Non-pigmented ciliary epithelial cell (primary cell): ENCODE measurements at places on chromosomes 2 and 18.

GRCh38 chr2:159110784-159111183 is 142.3 kb downstream of the TANC1 start:
- DNase-seq, result no peak

DNA sequence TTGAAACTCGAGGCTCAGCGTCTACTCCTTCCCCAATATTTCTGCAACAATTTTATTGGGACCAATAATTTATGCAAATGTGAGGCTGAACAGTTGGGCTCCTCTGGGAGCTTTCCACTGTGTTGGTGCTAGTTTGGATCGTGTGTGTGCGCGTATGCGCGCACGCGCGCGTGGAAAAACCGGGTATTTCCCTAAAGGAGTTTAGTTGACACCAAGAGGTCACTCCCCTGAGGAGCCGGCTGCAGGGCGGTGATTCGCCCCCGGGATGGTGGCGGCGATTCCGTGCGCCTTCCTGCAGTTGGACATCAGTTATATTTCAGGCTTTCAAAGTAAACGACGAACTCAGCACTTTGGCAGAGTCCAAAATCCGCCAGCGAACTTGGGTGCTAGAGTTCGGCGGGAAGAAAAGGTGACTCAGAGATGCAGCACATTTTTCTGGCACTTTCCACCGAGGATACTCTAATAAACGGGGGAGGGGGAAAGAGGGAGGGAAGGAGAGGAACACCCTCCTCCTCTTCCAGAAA is 186.5 kb upstream of the FANCL start:
- no peak for DNase-seq

DNA sequence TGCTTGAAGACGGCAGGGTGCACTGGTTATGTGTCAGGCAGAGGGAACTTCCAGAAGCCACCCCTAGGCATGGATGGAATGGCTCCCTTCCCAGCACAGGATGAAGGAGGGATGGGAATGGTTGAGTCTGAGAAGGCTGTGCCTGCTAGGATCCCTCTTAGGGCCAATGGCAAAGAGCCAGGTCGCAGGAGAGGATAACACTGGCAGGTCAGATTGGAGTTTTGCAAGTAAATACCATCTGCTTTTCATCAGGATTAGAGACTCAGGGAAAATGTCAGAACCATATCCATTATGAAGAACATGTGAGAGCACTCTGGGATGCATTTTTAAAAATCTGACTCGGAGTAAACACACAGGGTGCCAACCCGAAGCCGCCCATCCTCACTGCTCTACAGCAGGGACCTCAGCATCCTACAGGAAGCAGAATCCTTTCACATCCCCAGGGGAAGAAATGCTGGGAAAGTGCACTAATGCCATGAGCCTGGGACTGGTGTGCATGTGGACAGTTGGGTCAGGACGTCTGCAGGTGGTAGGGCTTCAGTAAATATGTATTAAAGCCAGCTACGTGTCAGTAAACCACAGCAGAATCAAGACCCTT is 139.9 kb downstream of the MYT1L start:
- DNase-seq, result no peak

- DNase-seq, result peak; percentile 41
These were observed 23.7 kb upstream of the AP1S3 start for GRCh38 chr2:223860809-223861738.

GRCh38 chr2:191933307-191934105 is 86.6 kb upstream of the CAVIN2 start:
- DNase-seq, result no peak

GRCh38 chr2:180419212-180419611 is 412.1 kb upstream of the CWC22 start:
- DNase-seq, result no peak

DNA sequence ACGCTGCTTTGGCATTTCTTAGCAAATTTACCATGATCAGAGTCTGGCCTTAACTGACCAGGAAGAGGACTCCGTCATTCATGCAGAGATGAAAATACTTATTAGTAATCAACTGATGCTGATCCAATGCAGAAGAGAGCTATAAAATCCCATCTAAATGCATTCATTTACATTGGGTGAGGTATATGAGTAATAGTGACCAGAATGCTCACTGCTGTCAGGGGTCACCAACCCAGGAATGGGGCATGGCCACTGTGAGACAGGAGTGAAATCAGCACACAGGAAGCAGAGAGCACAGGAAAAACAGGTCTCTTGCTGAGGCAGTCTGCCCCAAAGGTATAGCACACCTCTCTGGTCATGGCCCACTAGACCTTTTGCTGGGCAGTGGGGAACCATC is 68.1 kb upstream of the TMEM247 start:
- no peak for DNase-seq

DNA sequence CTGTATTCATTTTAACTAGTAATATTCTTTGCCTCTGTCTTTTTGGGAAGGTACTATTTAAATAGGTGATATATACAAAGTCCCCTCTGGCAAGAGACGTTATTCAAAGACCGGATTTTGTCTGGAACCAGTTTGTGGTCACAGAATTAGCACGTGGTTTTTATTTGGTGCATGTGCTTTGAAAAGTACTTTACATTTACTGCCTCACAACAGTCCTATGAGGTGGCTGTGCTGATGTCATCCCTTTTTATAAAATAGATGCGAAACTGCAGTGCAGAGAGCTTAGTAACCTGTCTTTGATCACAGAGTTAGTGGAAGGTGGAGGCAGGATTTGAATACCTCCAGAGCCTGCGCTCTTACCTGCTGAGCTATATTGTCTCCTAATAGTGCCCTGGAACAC is 4.0 kb downstream of the LPIN1 start:
- no peak for DNase-seq

DNA sequence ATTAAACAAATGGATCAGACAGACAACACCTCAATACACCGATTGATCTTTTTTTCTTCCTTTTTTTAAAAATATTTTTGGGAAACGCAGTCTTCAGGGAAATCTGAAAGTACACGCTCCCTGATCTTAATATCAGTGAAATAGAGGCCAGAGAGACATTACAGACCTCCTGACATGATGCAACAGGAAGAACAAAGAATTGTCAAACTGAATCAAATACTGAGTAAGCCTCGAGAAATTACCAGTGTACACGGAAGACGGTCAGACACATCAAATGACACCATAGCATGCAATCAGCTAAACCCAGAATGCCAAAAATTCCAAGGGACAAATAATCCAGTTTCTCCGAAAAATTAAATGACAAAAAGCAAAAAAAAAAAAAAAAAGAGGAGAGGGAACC is 80.2 kb upstream of the NFU1 start:
- no peak for DNase-seq

GRCh38 chr2:147096671-147097070 is 748.2 kb upstream of the ACVR2A start:
- no peak for DNase-seq

GRCh38 chr2:1421731-1422130 is 8.5 kb downstream of the TPO start:
- DNase-seq, result no peak

- no peak for DNase-seq
These were observed 126.6 kb downstream of the GBX2 start for GRCh38 chr2:236041616-236042015.

GRCh38 chr2:108594132-108594981 is 60.1 kb downstream of the LIMS1 start:
- peak; percentile 93 for DNase-seq

- DNase-seq, result no peak
These were observed 26.7 kb downstream of the TANC1 start for GRCh38 chr2:158994920-158995676.

GRCh38 chr2:13014783-13015182 is 298.0 kb downstream of the TRIB2 start:
- DNase-seq, result no peak

- no peak for DNase-seq
These were observed 10.6 kb upstream of the MOCOS start for GRCh38 chr18:36176711-36177110.

DNA sequence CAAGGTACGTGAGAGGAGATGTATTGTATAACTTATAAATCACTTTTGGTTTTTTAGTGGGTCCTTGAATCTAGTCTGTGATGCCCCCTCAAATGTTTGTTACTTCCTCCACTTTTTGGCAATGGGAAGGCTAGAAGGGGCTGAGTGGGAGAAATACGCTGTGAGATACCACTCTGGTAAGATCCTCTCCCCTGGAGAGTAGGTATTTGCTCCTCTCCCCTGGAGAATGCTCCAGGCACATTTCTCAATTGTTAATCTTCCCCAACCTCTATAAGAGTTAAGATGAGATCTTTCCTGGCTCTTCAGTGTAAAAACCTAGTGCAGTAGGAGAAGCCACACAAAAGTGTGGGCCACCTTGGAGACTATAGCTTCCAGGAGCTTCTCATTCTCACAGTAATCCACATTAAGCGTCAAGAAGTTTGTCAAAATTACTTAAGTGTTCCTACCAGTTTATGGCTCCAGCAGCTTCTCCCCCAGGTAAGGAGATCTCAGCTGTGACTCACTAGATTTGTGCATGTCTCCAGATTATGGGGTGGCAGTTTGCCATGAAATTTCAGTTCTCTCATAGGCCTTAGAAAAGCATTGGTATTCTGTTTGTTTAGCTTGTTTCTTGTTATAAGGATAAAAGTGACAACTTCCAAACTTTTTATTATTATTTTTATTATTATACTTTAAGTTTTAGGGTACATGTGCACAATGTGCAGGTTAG is 182.6 kb downstream of the FSIP2 start:
- no peak for DNase-seq

GRCh38 chr18:45774065-45774521 is 50.1 kb downstream of the SLC14A1 start:
- no peak for DNase-seq

DNA sequence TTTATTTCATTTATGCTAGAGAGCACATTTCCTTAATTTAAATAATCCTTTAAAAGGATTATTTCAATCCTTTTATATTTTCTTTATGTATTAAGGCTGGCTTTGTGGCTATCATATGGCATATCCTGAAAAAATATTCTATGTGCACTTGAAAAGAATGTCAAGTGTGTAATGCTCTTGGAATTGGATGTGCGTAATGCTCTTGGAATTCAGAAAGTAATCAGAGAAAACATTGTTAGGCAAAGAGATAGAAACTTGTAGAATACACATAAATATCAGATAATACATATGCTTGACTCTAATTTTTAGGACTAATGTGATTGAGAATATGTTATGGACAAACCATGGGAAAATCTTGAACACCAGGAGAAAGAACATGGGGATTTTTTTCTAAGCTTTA is 197.5 kb upstream of the COL3A1 start:
- DNase-seq, result peak; percentile 83

DNA sequence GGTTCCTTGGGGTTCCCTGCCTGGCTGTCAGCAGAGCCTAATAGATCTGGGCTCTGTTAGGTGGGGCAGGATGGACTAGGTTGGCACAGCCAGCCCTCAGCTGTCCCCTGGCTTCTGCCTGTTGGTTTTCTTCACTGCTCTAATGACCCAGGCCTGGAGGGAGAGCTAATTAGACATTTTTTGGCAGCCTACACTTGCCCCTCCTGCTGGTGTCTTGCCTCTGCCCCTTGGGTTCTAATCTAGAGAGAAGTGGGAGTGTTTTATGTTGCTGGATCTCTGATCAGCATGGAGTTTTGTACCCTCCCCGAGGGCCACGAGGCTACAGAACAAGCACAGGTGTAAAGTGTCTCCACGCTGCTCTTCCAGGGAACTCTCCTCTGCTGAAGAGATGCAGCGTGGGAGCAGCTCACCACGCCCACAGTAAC is 199.4 kb upstream of the RASGRP3 start:
- DNase-seq, result no peak

GRCh38 chr2:28681158-28681571 is 70.5 kb upstream of the PPP1CB start:
- no peak for DNase-seq

GRCh38 chr2:156505696-156506095 is 69.5 kb downstream of the GPD2 start:
- no peak for DNase-seq

GRCh38 chr2:233165895-233166661 is 85.4 kb upstream of the ATG16L1 start:
- DNase-seq, result no peak

GRCh38 chr2:198857246-198857645 is 600.5 kb downstream of the SATB2 start:
- no peak for DNase-seq

DNA sequence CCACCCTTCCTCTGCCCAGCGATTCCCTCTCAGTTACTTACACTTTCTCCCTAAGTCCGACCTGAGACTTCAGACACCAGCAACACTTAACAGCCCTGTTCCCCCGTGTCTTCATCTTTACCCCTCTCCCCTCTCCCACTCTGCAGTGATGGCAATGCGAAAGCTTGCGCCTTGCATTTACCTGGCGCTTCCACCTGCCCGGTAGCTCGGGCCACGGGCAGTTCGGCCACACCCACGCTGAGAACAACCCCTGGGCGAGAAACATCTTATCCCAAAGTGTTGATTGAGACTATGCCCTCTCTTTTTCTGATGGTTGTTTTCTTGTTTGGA is 558 bp downstream of the DNAJC10 start:
- no peak for DNase-seq

GRCh38 chr2:24115057-24115456 is 8.1 kb downstream of the PFN4 start:
- no peak for DNase-seq

DNA sequence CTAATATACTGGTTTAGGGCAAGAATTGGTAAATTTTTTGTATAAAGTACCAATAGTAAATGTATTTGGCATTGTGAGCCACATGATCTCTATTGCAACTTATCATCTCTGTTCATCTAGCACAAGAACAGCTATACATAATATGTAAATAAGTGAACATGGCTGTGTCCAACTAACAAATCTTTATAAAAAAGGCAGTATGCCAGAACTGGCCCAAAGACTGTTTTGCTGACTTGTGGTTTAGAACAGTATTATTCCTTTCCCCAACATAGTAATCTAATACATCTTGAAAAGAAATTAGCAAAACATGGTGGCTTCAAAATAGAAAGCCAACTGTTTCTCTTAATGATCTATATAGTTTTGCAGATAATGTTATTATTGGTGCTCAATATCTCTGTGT is 441.4 kb upstream of the CELF4 start:
- no peak for DNase-seq

DNA sequence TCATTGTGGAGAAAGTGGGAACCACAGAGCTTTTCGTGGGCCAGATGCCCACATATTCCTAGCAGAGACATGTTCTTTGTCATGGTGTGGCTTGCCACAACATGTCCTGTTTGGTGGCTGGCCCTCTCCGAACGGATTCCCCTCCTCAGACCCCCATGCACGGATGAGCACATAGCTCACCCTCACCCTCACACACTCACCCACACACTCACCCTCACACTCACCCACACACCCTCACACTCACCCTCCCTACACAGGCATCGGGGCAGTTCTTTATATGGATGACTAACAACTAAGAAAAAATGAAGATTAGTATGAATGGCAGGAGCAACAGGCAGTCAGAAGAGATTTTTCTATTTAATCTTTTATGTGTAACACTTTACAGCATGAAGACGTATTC is 149.9 kb downstream of the ZNF236 start:
- no peak for DNase-seq

- DNase-seq, result no peak
These were observed 123.8 kb upstream of the ZEB2 start for GRCh38 chr2:144643537-144644336.
